ENCODE measurements at places on chromosomes 6 and 20.

- DNase-seq: no peak
These were observed 211.9 kb upstream of the CNR1 start for GRCh38 chr6:88377976-88378568.

DNA sequence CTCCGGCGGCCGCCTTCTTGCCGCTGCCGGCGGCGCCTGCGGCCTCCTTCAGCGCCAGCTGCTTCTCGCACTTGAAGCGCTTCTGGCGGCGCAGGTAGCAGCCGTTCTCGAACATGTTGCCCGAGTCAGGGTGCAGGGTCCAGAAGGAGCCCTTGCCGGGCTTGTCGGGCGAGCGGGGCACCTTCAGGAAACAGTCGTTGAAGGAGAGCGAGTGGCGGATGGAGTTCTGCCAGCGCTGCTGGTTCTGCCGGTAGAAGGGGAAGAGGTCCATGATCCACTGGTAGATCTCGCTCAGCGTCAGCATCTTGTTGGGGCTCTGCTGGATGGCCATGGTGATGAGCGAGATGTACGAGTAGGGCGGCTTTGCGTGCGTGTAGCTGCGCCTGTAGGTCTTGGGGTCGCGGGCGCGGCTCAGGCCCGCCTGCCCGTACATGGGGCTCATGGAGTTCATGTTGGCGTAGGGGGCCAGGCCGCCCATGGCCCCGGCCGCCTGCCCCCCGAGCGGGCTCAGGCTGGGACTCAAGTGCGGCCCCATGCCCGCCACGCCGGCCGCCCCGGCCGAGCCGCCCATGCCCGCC lies 1.9 kb downstream of the FOXA2 start:
- DNase-seq: no peak

DNA sequence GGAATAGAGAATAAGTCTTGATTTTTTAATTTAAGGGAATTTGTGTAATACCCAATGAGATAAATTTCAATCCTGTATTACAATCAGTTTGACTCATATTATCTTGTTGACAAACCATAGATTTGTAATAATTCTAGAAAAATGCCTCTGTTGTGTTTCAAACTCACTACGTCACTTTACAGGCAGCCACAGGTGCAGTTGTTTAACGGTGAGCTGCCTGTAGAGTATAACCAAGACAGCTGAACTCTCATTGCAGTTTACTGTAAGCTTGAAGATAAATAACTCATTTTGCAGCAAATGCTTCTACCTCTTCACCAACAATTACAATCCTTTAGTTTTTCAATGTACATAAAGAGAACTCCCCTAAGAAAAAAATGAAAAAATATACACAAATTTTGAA lies 114.3 kb downstream of the PRKN start:
- no peak for DNase-seq

DNA sequence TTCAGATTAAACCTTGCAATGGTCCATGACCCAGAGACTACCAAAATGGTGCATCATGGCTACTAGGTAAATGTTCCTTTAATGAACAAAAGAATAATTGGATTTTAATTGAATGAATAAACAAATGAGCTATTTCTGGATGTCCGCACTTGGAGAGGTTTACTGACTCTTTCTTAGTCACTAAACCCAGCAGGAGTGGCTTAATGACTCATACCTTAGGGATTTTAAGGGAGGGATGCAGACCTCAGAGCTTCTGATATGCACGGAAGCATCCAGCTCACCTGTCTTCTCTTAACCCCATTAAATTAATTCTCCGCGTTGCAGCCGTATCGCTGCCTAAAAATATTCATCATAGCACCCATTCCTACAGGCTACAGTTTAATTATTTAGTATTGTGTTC lies 970.0 kb upstream of the SLC35B3 start:
- no peak for DNase-seq

DNA sequence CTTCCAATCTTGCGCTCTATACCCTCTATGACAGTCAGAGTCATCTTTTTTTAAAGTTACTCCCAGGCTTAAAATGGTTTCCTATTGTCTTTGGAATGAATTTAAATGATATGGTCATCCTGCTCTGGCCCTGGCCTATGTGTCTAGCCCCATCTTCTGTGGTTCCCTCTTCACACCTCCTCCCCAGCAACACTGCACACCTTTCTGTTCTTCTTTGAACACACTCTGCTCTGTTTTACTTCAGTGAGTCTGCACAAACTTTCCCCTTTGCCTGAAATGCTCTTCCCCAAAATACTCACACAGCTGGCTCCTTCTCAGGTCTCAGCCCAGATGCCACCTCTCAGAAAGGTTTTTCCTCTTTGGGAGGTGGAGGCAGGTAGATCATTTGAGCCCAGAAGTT lies 132.7 kb downstream of the FYN start:
- DNase-seq: no peak

GRCh38 chr6:119986934-119987549 lies 637.5 kb upstream of the MAN1A1 start:
- DNase-seq: no peak

GRCh38 chr20:22491194-22491505 lies 93.2 kb downstream of the FOXA2 start:
- DNase-seq: no peak

GRCh38 chr20:31341470-31341869 lies 26.9 kb upstream of the DEFB118 start:
- DNase-seq: no peak

- no peak for DNase-seq
These were observed 518.1 kb downstream of the HDGFL1 start for GRCh38 chr6:23087471-23087870.

GRCh38 chr20:45115829-45116228 lies 855 bp upstream of the WFDC5 start:
- DNase-seq: no peak

- no peak for DNase-seq
These were observed 12.6 kb upstream of the PIGU start for GRCh38 chr20:34689486-34689885.

DNA sequence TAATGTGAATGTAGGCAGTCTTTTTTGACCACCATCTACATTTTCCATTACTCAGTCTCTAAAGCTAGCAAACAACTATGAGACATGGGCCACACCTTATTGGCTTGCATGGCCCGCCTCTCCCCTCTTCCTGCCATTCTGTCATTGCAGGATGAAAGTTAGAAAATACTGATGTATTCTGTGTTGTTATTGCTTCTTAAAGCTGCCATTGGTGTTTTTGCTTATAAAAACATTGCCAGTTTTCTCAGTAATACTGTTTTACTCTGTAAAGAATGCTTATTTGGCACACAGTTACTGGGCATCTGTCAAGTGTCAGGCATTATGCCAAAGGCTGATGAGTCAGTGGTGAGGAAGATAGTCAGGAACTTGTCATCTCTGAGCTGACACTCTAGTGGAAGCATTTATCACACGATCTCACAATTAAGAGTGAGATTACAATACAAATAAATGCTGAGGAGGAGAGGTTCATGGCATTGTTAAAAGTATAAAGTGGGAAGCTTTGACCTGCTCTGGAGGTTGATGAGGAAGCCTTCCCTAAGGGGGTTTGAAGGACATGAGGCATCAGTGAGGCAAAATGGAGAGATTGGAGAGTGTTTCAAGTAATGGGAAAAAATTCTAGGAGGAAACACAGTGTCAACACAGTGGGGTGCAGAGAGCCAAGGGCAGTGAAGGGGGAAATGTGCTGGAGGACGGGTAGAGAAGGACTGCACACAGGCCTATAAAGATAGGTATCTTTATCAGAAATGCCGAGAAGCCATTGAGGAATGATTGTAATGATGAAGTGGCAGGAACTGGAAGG lies 14.7 kb downstream of the KLHL32 start:
- DNase-seq: no peak

- DNase-seq: no peak
These were observed 117.8 kb downstream of the BCAS1 start for GRCh38 chr20:53952528-53953096.

- no peak for DNase-seq
These were observed 192.4 kb downstream of the OGFRL1 start for GRCh38 chr6:71481011-71481410.

- no peak for DNase-seq
These were observed 711.1 kb upstream of the EPHA7 start for GRCh38 chr6:94130478-94130877.

GRCh38 chr6:147741389-147741788 lies 232.9 kb downstream of the SAMD5 start:
- DNase-seq: no peak

DNA sequence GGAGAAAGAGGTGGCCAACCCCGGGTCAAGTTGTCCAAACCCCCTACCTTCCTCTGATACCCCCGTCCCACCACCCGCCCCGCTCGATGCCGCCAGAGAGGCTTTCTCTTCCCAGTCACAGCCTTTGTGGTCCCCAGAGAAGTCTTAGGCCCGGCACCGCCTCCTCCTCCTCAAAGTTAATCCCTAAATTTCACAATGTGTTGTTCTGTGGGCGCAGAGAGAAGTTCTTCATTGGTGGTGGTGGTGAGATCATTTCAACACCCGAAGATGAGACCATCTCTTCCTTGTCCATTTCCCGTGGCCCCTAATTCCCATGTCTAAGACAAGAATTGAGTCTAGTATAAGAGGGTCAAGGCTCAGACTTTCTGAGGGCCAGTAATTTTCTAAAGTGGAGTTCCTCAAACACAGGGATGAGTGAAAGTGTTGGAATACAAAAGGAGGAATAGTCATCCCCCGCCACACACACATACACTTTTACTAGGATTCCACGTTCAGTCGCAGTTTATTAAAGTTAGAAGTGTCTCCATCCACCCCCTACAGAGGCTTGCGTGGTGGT lies 10.4 kb downstream of the TRIM31 start:
- DNase-seq: no peak

- DNase-seq: no peak
These were observed 86.2 kb downstream of the AHI1 start for GRCh38 chr6:135411339-135411738.

- DNase-seq: no peak
These were observed 84.4 kb downstream of the SLX4IP start for GRCh38 chr20:10519361-10520046.

DNA sequence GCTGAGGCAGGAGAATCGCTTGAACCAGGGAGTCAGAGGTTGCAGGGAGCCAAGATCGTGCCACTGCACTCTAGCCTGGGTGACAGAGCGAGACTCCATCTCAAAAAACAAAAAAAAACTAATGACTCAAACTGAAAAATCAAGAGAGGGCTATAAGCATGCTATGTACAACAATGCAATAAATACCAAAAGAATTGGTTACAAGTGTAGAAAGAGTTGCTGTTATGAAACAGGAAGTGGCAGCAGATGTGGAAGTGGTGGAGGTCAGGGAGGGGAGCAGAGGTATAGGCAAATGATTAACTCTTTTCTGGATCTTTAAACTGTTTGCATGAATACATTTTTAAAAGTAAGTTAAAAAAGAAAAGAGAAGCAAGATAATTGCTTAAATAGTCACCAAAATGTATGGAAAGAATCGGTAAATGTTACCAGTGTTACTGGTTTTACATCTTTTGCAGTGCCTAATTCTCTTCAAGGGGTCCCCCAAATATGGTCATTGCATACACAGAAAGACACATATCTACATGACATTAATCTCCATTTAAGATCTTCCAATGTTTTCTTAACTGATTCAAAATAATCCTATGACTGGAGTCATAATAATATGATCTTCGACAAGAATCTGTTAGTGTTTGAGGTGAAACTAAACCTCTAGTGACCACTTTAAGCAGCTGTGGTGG lies 15.0 kb downstream of the CALHM6 start:
- no peak for DNase-seq

GRCh38 chr6:137122612-137123011 lies 50.8 kb downstream of the IL22RA2 start:
- no peak for DNase-seq

GRCh38 chr6:90266905-90267621 lies 29.6 kb downstream of the BACH2 start:
- peak; percentile 26 for DNase-seq

DNA sequence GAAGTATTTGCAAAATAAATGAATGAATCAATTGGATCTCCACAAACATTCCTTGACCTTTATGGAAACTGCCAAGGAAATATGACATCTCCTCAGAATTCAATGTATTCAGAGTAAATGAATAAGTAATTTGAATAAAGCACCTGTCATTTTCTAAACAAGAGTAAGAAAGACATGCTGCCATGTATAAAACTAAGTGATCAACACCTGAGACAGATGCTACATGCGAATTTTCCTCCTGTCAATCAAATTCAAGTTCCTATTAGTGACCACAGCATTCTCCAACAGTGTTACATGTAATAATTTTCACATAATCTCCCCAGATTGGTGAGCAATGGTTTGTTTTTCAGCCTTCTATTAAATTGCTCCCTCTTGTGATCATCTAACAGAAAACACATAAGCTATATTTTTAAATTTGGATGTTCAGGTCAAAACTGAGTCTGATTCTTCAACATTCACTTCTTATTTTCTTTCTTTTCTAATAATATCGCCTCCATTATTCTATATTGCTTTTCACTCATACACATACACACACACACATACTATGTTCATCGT lies 163.2 kb upstream of the RNF217 start:
- no peak for DNase-seq

DNA sequence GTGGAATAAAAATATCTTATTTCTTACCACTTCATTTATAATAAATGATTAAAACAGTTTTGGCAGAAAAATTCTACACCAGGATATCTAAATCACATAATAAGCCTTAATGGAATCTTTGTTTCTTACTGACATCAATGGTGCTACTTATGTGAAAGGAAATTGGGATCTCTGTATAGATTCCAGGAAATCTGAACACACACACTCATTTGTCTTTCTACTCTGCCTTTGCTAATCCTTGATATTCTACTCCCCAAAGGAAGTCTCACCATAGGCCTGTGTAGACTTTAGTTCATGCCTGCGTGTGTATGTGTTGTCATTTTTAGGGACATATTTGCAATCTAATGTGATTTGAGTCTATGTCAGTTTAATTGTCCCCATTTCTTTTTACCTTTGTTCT lies 7.9 kb downstream of the ADGRB3 start:
- no peak for DNase-seq

GRCh38 chr20:63471981-63472831 lies at the start of gene KCNQ2:
KCNQ2 (minus strand) TSS chr20:63472655; CDS start chr20:63472463, 192 bp downstream.
- DNase-seq: peak; percentile 46
